ENCODE measurements at places on chromosomes 16 and 17. TPM values are rescaled to one million over a fixed set of nuclear protein-coding genes. Genes with fewer than 3 reads are reported as not detected.

GRCh38 chr17:11459861-11460331, 138.4 kb upstream of the DNAH9 start:
- no peak for DNase-seq

GRCh38 chr16:51402298-51402697, 251.2 kb upstream of the SALL1 start:
- no peak for DNase-seq

GRCh38 chr17:42898147-42898811, 2.3 kb upstream of the G6PC1 start:
- DNase-seq, result no peak

DNA sequence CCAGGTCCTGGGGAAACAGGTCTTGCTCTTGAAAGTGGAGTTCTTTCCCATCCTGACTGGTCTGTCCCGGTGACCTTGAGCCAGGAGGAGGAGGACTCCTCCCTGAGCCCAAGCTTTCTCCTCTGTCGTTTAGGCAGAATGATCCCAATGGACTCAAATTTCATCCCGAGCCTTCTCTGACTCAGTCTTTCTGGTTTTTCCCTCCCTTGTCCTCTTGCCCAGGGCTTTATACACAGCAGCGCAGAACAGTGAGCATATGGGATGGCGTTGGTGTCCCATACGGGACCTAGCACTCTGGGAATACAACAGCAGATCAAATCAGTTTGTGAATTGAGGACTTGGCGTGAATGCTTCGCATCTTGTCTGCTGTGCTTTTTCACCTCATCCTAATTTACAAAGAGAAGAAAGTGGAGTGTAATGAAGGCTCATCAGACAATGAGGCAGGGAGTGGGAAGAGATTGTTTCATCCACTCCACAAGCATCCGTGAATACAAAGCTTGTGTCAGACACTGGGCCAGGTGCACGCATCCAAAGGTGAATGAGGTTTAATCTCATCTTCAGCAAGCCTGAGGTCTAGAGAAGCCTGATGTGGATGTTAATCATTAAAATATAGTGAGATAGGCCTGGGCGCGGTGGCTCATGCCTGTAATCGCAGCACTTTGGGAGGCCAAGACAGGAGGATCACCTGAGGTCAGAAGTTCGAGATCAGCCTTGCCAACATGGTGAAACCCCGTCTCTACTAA, 1.1 kb upstream of the XYLT1 start:
- no peak for DNase-seq

DNA sequence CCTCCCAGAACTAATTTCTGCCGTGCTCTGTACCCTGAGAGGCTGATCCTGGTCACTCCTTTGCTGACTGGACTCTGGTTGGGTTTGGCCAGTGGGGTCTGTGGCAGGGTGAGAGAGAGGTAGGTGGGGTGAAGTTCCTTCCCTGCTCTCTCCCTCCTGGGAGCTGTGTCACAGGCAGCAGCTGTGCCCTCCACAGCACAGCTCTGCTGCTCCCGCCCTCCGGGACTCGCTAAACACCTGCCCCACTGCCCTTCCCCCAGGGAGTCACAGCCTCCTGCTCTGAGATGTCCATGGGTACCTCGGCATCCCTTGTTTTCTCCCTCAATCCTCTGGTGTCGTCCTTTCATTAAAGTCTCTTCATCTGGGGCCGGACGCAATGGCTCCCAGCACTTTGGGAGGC, 66.4 kb downstream of the SRCIN1 start:
- DNase-seq, result no peak

GRCh38 chr16:31071861-31072260, 2.2 kb downstream of the ZNF668 start:
- no peak for DNase-seq

DNA sequence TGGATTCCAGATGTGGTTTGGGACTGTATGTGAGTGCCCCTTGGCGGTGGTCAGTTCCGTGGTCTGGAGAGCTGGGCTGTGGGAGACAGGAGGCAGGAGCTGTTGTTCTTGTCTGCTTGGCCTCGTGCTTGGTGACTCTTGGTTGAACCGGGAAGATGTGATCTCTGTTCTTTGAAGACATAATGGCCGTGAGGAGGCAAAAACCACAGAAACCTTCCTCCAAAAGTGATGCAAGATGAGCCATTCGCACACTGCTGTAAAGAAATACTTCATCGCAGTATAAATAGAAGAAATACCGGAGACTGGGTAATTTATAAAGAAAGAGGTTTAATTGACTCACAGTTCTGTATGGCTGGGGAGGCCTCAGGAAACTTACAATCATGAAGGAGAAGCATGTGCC, 128.8 kb downstream of the RAP1GAP2 start:
- DNase-seq, result no peak

DNA sequence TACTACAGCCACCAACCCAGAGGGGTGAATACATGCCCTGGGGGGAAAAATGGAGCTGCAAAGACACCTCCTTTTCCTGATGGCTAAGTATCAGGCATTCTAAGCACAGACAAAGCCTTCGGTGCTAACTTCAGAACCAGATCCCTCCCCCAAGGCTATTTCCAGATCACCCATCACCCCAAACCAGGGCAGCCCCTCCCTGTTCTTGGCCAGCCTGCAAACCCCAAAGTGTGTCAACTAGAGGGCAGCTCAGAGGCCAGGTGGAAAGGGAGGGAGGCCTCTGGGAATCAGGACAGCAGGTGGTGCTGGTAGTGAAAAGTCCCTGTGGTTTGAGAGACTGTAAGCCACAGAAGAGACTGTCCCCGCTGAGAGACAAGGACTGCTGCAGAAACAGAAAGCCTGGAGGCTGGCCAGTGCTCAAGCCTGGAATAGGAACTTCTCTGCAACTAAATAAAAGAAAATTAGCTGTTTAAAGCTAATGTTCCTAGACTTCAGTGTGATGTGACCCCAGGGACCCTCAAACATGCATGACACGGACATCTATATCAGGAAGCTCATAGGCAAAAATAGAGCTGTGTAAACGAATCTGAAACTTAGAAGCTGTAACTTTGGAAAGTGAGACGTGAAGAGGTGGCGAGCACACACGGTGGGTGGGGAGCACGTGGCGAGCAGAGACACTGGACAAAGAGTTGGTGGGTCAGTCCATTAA, 9.1 kb downstream of the TUBG1 start:
- peak; percentile 56 for DNase-seq

DNA sequence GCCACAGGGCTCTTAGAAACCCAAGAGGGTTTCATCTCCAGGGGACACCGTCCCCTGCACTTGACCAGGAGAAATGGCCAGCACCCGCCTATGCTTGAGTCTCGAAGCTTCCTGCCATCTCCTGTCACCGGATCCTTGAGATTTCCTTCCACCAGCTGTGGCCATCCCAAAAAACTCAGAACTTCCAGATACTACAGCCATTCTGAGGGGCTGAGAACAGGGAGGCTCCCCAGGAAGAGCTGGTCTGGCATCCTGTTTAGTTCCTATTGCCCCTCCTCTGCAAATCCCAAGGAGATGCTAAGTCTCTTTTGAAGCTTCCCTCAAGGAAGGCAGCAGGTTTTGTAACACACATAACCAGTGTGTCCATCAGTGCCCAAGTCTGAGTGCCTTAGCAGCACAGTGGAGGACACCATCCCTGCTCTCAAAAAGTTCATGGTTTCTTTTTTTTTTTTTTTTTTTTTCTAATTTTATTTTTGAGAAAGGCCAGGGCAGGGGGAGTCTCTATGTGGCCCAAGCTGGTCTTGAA, 2.0 kb downstream of the UBALD2 start:
- no peak for DNase-seq

DNA sequence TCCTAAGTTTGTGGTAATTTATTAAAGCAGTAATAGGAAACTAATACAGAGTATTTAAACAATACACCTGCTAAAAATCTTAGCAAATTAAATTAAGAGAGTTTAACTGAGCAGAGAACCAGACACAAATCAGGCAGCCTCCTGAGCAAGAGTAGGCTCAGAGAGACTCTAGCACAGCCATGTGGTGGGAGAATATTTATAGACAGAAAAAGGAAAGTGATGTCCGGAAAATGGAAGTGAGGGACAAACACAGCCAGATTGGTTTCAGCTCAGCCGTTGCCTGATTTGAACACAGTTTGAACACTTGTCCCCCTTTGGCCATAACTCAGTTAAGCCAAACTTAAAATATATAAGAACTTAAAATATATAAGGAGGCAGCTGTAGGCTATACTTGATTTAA, 192.6 kb upstream of the PSMD7 start:
- DNase-seq, result no peak

GRCh38 chr17:77824780-77825280, 133.7 kb upstream of the TNRC6C start:
- DNase-seq, result no peak

DNA sequence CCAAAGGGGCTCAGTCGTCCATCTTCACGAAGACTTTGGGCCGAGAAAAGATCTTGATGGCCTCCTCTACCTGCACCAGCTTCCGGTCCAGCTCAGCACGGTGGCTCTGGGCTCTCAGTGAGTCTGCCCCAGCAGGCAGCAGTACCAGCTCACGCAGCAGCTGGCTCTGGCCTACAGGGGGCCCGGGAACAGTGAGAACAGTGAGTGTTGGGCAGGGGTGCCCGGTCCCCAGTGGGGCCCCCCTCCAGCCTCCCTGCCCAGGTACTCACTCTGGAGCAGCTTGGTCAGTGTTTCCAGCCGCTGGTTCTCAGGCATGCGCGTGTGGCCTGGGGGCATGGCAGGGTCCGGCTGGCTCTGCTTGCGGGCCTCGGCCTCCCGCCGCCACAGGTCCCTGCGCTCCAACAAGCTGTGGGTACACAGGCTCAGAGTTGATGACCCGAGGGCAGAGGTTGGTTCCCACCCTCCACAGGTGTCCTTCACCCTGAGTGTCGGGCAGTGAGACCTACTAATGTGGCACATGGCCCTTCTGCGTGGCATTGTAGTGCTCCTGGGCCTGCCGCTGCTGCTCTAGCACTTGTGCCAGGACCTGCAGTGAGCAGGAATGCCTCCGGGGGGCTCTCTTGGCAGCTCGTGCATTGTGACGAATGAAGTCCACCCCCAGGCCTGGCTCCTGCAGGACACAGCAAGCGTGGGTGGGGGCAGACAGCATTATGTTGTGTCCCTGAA, 2.6 kb downstream of the PARD6A start:
- no peak for DNase-seq

DNA sequence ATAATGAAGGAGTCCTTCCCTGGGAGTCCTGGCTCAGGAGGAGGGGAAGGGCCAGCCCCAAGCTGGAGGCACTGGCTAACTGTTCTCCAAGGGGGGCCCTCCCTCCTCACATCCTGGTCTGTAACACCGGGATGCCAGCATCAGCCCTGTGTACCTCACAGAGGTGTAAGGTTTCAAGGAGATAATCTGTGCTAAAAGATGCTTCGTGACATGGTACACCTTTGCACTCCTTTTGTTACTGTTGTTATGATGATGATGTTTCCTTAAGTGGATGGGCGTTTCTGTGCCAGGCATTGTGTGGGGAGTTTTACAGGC, 236.7 kb upstream of the TNRC6C start:
- no peak for DNase-seq

- DNase-seq, result no peak
These were observed 44.7 kb downstream of the NEUROD2 start for GRCh38 chr17:39562976-39563375.

- no peak for DNase-seq
These were observed 145.9 kb downstream of the CLEC16A start for GRCh38 chr16:11090232-11090631.

DNA sequence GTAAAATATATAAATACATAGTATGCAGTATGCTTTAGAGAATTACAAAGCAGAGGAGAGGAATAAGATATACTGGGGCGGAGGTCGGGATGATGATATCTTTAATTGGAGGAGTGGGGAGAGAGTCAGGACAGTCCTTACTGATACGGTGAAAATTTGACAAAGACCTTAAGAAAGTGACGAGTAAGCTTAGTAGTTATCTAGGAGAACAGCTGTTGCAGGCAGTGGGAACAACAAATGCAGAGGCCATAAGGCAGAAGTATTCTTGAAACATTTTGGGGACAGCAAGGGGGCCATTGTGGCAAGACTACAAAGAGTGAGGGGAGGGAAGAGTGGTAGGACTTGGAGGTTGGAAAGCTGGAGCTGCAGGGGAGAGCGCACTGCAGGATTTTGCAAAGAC, 22.3 kb upstream of the CDC6 start:
- no peak for DNase-seq

GRCh38 chr17:61420052-61420451, 20.4 kb downstream of the TBX2 start:
- DNase-seq, result no peak

DNA sequence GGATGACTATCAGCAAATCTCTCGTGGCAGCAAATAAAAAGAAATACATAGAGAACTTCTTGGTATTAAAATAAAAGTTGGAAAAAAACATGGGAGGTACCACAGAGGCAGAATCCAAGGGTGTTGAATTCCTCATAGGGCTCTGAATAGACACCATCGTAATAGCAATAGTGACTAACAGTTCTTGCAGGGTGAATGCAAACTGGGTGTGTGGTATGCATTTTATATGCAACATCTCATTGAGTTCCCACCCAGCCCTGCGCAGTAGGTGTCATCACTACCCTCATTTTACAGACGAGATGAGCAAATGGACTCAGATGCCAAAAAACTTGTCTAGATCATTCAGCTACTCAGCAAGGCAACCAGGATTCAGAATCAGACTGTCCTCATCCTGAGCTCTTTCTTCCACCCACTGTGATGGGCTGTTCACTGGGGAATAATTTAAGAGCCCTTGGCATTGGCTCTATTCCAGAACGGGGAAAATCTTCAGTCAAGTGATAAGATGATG, 354.6 kb upstream of the CDH11 start:
- DNase-seq, result no peak

GRCh38 chr17:40551879-40552768, 13.1 kb downstream of the CCR7 start:
- DNase-seq, result peak; percentile 48

DNA sequence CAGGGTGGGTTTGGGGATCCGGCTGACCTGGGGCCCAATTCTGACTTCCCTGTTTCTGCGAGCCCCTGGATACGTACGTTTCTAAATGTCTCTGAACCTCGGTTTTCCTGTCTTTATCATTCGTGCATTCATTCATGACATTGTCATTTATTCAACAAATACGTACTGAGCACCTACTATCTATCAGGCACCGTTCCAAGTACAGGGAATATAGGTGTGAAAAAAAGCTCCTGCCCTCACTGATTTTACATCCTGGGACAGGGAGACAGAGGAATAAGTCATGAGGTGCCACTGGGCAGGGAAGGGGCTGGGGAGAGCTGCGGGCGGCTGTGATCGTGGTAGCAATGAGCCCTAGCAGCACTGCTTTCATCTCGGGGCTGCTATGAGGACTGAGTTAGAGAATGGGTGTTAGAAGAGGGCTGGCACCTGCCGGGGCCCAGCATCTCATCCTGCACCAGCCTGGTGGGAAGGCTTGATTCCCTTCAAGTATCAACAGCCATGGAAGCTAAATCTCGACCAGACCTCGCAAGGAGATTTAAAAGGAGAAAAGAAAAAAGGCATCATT, 88.3 kb upstream of the DNAH17 start:
- no peak for DNase-seq

- DNase-seq, result no peak
These were observed 3.3 kb downstream of the ABCC3 start for GRCh38 chr17:50637829-50638605.

The TVP23A gene
- not detected for total RNA-seq

The KRTAP3-2 gene
- total RNA-seq, result not detected

The KRT20 gene
- 111 TPM for total RNA-seq

The ARSG gene
- 0.70 TPM for total RNA-seq

The MT1F gene
- total RNA-seq, result 46.1 TPM

The ASIC2 gene
- not detected for total RNA-seq

The PRR11 gene
- total RNA-seq, result 4.1 TPM
